ENCODE measurements at places on chromosomes 2 and 18. TPM values are rescaled to one million over a fixed set of nuclear protein-coding genes. Genes with fewer than 3 reads are reported as not detected.

- H3K36me3 ChIP-seq, result no peaks in the 10 kb centered on the region
- no peak for DNase-seq
- H3K4me3 ChIP-seq, result no peak overlapping the region
- H3K4me1 ChIP-seq, result no peaks in the 10 kb centered on the region
- no peaks in the 10 kb centered on the region for H3K27me3 ChIP-seq
These were observed 108.5 kb upstream of the PGAP1 start for GRCh38 chr2:197035002-197035401.

GRCh38 chr2:106057206-106057605 lies 136.9 kb downstream of the UXS1 start:
- no peak overlapping the region for H3K4me3 ChIP-seq
- H3K27ac ChIP-seq, result no peak overlapping the region
- H3K4me1 ChIP-seq, result peaks cover 29% of the 10 kb centered on the region
- H3K36me3 ChIP-seq, result no peaks in the 10 kb centered on the region
- no peaks in the 10 kb centered on the region for H3K27me3 ChIP-seq
- DNase-seq, result peak; percentile 13

GRCh38 chr2:197372592-197372991 lies 62.0 kb upstream of the ANKRD44 start:
- H3K4me1 ChIP-seq, result peaks cover 12% of the 10 kb centered on the region
- H3K27ac ChIP-seq, result no peak overlapping the region

Gene BCL11A
- 8.1 TPM for total RNA-seq

Gene ITGA6
- 242 TPM for total RNA-seq

Gene SLC4A3
- 20.2 TPM for total RNA-seq

Gene CD8A
- 0.20 TPM for total RNA-seq

Gene RGPD4
- total RNA-seq, result not detected

Data from Calu3 (cell line).